ENCODE measurements at places on chromosomes 4 and X.

- no peak for DNase-seq
Observed at GRCh38 chrX:64202808-64203325, 2.6 kb downstream of the AMER1 start.

DNA sequence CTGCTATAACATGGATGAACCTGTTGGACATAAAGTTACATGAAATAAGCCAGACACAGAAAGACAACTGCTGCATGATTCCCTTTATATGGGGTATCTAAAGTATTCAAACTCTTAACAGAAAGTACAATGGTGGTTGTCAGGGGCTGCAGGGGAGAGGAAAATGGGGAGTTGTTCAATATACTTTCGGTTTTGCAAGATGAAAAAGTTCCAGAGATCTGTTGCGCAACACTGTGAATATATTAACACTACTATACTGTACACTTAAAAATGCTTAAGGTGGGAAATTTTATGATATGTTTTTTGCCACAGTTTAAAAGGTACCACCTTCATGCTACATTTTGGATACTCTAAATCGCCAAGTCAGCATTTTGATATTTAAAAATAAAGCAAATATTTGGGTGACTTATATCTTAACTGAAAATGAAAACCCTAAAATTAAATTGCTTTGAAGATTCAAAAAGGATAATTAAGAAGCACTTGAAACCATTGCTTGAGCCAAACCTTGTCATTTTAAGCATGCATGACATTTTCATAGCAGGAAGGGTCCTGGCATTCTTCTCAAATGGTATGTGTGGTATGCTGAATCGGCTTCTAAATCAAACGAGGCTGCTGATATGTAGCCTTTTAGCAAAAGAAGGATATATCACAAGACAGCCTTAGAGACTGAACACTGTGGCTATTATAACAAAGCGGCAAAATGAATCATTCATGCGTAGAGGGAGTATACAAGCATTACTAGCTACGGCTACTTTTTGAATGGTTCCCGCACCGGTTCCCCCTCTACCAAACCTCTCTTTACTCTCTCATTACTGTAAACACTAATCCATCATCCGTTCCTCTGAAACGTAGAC lies 607.1 kb upstream of the DIPK2B start:
- no peak for DNase-seq

DNA sequence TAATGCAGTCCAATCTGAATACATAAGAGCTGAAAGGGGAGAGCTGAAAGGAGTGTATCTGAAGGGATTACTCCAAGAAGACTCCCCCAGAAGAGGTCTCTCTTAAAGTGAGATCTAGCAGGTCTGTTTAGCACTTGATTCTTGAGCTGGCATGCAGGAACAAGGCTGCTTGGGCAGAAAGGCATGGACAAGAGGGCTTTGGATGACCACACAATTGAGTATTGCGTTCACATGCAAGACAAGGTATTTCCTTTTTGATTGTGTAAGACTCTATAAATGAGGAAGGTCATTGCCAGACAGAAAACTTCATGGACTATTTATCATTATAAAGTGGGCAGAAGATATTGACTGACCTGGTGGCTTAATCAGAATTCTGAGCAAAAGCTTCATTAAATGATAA lies 145.5 kb upstream of the AFF2 start:
- no peak for DNase-seq

GRCh38 chr4:101187841-101188240 lies 159.5 kb downstream of the PPP3CA start:
- DNase-seq: no peak

- no peak for DNase-seq
Observed at GRCh38 chr4:71113294-71113693, 119.8 kb downstream of the DCK start.

GRCh38 chr4:11564021-11564420 lies 135.3 kb upstream of the HS3ST1 start:
- no peak for DNase-seq

- DNase-seq: peak; percentile 19
Observed at GRCh38 chr4:121484633-121485032, 103.8 kb upstream of the QRFPR start.

GRCh38 chr4:20576861-20577260 lies 123.4 kb upstream of the PACRGL start:
- DNase-seq: no peak

DNA sequence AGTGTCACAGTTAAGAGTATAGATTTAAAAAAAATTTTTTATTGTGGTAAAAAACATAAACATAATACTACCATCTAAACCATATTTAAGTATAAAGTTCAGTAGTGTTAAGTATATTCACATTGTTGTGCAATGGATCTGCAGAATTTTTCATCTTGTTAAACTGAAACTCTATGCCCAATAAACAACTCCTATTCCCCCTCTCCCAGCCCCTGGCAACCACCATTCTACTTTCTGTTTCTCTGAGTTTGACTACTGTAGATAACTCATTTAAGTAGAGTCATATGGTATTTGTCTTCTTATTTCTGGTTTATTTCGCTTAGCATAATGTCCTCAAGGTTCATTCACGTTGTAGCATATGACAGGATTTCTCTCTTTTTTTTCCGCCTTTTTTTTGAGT lies 112.4 kb downstream of the PTTG2 start:
- no peak for DNase-seq

- DNase-seq: no peak
Observed at GRCh38 chrX:45761920-45762319, 561.2 kb upstream of the DIPK2B start.

DNA sequence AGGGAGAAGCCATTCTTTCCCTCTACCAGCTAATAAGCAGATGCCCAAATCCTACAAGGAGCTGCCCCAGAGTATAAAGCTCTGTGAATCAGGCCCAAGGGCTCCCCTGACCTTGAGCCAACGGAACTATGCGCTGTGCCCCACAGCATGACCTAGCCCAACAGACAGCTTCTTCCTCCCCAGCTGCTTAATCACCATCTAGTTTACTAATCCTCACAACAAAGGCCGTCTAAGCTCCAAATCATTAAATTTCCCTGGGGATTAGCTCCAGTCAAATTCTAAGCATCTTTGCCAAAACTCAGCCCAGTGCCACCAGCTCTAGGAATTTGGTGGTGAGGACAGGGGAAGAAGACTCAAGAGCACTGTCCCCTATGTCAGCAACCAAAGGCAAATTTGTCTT lies 113.1 kb downstream of the SHROOM4 start:
- no peak for DNase-seq

GRCh38 chrX:153521034-153521433 lies 3.6 kb downstream of the ATP2B3 start:
- DNase-seq: peak; percentile 86

DNA sequence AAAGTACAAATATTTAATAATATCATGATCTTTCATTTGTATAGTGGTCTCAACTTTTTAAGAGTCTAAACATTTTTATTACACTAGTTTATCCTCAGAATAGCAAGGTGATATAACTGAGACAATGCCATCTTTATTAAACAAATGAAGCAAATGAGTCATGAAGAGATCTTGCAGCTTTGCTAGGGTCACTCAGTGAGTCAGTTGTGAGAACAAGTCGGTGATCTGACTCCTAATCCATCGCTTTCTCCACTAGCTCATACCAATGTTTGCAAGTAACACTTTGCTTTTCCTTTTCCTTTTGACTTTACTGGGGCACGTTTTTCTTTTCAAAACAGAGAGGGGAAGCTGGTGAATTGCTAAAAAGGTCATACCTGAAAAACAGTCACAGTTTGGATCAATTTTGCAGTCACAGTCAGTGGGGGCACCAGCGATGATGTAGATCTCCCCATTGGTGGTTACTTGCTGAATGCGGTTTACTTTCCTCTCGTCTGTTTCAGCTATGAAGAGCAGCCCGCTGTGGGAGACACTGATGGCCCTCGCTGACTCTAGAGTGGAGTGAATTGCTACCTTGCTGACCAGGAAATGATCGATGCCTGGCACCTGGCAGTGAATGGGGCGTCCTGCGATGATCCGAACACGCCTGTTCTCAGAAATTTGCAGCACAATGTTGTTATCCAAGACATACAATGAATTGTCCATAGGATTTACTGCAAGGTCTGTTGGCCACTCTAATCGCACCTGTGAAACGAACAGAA lies 75.7 kb downstream of the SH2D1A start:
- no peak for DNase-seq

GRCh38 chr4:16264798-16265197 lies 38.5 kb upstream of the TAPT1 start:
- peak; percentile 57 for DNase-seq

- no peak for DNase-seq
Observed at GRCh38 chrX:14899607-14900006, 26.4 kb downstream of the MOSPD2 start.

- no peak for DNase-seq
Observed at GRCh38 chrX:21658152-21658737, at the start of gene KLHL34. TSS of gene KLHL34 (minus strand) at chrX:21658330. CDS start at chrX:21657788, 542 bp downstream.

DNA sequence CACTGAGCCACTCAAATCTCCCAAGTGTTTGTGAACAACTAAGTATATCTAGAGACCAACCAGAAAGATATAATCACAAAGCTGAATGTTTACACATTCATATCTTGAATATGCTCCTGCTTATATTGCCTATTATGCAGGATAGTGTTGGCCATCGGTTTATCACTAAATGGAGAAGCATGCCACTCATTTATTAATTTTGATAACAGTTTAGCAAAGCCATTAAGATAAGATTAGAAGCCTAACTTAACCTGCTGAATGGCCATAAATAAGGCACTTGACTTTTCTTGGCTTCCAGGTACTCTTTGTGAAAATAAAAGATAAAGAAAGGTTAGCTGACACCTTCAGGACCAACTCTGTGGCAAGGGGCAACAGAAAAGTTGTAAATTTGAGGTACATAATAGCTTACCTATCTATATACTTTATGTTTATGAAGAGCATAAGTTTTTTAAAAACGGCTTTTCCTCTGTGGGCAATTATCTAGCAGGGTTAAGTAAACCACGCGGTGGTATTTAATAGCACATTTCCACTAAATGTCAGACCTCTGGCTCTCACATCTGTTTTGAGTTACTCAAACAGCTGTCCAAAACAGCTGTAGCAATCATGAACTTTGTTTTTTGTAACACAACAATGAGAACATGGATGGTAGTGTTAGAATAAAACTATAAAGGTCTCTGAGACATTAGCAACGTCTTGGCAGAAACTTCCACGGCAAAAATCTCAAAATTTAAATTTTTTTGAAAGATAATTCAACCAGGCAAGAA lies 58.8 kb upstream of the FTHL17 start:
- no peak for DNase-seq

- no peak for DNase-seq
Observed at GRCh38 chrX:47687263-47687662, 28.3 kb upstream of the UXT start.

GRCh38 chr4:108001540-108002135 lies 11.9 kb downstream of the HADH start:
- no peak for DNase-seq

GRCh38 chrX:118603981-118604380 lies 108.4 kb downstream of the DOCK11 start:
- peak; percentile 53 for DNase-seq

DNA sequence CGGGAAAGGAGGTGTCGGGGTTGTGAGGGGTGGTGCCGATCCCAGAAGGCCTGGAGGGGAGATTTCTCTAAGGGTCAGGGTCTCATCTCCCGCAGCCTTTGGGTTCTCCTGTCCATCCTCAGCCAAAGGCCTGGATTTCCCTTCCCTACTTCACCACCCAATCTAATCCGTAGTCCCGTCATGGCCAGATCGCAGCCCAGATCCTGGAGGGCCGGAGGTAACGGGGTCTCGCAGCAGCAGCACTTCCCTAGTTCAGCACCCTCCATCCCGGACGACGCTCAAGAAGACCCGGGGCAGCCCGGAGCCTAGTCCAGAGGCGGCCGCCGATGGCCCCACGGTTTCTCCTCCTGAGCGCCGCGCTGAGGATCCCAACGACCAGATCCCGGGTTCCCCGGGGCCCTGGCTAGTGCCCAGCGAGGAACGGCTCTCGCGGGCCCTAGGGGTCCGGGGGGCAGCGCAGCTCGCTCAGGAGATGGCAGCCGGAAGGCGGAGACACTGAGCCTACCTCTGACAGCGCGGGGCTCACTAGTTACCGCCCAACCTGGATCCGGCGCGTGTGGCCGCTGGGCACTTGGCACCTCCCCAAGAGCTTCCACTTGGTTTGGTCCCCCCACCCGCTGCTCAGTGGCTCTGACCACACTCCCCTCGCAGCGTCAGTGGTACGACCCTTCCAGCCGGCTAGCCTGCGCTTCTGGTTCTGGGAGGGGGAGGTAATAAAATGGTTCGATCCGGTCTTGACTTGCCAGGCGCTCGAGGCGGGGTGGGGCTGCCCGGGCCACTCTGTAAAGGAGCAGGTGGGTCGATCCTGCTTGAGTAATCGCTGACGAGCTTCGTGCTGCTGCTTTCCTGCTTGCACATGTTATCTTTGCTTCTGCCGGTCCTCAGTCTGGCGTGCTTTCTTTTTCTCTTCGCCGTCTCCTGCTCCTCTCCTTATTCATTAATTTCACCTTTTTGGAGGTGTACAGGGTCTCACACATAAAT lies 3.6 kb downstream of the MAGIX start:
- DNase-seq: peak; percentile 93

DNA sequence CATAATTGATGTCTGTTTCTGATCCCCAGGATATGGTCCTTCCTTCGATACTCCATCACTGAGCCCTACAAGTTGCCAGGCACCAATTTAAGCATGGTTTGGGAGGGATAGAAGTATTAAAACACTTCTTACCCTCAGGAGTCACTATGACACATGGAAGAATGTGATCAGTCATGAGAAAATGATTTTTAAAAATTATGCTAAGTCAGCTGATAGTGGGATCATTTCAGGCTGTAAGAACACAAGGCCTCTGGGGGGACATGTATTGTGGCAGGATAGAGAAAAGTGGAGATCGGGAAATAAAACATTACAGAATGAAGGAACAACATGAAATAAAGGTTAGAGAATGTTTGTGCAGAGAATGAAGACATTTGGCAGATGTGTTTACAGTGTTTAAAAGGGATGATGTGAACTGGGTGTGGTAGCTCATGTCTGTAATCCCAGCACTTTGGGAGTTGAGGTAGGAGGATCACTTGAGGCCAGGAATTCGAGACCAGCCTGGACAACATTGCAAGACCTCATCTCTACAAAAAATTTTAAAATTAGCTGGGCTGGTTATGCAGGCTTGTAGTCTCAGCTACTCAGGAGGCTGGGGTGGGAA lies 64.0 kb downstream of the ELOVL6 start:
- DNase-seq: no peak

DNA sequence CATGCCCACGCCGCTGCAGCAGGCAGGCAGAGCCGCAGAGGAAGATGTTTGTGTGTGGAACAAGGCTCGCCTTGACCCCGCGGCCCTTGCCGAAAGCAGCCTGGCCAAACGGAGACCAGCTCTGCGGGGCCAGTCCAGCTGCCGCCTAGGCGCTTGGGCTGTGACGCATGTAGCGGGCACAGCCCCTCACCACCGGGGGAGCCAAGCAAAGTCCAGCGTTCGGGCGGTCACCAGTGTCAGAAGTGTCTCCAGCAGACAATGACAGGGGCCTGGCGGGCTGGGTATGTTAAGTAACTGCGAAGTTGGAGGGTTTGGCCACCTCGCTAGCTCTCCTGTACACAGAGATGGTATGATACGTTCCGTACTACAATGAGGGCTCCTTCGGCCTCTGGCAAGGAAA lies 1.3 kb downstream of the AMER1 start:
- peak; percentile 11 for DNase-seq

DNA sequence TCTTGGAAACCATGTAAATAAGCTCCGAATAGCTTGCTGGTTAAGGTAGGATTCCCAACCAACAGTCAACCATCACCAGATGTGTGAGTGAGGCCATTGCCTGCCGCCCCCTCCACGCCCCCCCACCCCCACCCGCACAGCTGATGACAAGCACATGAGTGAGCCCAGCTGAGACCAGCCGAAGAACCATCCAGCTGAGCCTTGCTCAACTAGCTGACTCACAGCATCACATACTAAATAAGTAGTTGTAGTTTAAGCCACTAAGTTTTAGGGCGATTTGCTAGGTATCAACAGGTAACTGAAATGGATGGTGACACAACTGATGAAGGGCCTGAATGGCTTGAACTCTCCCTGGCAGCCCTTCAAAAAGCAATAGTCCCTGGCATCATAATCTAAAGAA lies 1.6 kb upstream of the CCDC149 start:
- DNase-seq: no peak
